Effector CD8-positive, alpha-beta T cell (primary cell): ENCODE measurements at places on chromosomes 7 and 10.

DNA sequence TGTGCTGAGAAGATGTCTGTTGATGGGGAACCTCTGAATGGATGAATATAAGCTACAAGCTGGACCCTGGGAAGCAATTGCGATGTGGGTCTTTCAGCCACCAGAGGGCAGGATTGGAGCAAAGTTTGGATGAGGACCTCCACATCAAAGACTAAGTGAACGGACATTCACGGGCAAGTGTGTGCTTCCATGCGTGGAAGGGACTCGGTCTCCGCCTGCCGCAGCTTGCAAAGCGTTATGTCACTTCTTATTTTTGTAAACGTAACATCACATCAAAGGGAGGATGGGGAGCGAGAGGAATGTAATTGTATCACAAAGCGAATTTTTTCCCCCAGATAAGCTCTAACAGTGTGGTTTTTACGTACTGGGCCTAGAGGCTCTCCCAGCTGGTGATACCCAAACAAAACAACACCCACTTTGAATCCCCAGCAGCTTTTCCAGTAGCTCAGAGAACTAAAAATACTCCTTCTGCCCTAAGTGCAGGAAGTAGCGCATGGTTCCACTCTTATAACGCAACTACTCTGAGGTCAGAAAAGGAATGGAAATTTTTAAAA, 65.0 kb downstream of the VWA2 start:
- DNase-seq = peak; percentile 39

DNA sequence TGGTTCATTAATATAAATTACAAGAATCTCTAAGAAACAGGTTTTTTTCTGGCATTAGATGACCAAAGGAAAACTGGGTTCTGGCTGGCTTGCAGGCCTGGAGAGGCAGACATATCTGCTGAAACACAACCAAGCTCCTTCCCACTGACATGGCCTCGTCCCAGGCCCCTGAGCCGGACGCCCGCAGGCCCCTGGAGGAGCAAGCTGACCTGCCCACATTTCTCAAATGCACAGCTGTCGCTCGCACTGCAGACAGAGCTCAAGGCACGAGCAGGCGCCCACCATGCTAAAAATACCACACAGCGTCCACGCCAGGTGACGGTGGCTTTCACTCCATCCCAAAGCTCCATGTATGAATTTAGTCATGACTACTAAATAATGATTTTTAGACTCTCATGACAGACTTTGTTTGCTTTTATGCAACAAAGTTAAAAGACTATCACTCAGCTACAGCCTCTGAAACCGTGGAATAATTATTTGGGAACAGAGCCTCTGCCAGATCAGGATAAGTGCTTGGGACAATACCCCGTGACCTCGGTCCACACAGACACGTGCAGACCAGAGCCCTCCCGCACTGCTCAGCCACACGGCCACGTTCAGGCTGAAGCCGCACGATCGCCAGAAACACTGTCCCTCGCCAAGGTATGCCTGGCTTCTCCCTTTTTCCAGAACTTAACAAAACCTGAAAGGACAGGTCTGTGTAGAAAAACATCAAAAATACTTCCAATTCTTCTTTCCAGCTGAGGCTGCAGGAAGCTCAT, 71.1 kb downstream of the DIP2C start:
- DNase-seq = no peak

GRCh38 chr10:117268258-117268657, 27.3 kb downstream of the SLC18A2 start:
- no peak for DNase-seq

DNA sequence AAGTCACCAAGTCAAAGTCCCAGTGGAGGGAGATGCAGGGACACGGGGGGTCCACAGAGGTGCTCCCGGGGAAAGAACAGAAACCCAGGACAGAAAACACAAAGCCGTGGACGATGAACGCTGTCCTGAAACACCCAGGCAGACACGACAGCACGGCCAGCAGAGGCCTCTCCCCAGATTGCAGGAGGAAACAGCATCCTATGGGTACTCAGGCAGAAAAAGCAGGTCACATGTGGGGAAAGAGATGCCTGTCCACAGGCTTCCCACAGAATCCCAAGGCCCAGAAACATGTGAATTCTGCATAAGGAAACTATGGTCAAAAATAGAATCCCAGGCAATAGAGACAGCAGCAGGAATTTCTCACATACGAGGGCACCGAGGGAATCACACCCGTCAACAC, 53.6 kb upstream of the ADGRA1 start:
- DNase-seq = no peak

DNA sequence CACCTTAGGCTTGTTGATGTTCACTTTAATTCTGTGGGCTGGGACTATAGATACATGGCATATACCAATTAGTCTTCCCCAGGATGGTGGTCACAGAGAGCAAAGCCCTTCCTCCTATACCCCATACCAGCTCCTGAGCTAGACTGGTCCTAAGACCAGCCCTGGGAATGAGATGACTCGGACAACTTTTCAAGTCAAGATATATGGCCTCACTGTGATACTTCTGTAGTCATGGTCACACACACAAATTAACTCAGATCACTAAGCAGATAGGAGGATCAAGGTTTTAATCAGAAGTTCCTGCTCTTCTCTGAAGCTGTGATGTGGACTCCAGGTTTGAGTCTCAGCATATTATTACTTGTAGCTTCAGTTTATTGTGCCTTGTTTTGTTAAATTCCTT, 53.1 kb downstream of the SLK start:
- DNase-seq = no peak

GRCh38 chr10:88289342-88289741, 293.8 kb downstream of the RNLS start:
- no peak for DNase-seq

DNA sequence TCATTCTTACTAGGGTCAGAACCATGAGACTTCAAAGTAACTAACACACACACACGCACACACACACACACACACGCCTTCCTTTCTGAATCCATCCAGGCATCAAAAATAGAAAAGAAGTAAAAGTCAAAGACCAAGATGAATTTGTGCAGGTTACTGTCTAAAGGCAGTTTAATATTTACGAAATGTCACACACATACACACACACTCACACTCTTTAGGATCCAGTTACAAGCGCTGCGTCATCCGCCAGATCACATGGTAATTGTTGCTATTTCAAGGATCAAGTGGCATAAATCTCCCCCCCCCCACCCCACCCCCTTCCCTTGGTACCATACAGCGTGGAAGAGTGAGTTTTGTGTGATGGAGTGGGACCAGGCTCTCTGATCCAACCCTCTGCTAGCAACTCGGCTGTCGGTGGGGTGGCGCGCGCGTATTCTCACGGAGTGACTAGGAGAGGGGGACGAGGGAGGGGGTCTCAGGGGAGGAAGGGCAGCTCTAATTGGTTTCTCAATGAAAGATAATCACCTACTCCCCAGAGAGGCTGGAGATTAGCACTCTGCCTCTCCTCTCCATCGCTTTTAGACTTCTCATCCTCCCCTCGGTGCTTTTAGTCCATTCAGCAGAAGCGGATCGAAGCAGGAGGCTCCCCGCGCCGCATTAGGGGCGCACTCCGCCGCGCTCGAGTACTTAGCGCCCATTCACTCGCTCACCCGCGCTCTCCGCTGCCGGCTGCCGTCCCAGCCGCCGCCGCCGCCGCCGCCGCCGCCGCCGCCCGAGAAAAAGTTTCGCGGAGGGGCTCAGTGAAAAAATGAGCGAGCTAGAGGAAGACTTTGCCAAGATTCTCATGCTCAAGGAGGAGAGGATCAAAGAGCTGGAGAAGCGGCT, 83.5 kb upstream of the PRKG1 start:
- DNase-seq = no peak

DNA sequence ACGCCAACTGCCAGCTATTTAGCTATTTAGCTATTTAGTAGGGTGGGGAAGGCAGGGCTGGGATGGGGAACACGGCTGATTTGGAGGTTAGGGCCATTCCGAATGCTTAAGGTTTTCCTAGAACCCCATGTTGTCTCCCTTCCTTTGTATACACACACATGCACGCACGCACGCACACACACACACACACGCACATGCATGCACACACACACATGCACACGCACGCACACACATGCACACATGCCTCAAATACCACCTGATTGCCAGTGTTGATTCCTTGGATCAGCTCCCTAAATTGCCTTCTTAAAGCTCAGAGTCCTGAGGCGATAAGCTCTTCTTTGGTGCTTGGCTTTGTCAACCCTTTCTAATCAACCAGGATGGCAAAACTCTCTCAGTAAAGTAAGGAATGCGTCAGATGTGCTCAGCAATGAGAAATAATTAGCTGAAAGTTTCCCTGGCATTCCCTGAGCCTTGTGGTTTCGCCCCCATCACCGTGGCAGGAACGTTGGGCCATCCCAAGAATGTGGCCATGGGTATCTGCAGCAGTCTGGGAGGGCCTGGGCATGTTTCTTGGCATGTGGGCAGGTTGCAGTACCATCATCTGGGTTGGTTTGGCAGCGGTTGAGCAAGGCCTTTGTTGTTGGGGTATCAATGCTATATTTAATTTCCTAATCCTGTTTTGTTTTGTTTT, 305.6 kb downstream of the LRMDA start:
- no peak for DNase-seq

DNA sequence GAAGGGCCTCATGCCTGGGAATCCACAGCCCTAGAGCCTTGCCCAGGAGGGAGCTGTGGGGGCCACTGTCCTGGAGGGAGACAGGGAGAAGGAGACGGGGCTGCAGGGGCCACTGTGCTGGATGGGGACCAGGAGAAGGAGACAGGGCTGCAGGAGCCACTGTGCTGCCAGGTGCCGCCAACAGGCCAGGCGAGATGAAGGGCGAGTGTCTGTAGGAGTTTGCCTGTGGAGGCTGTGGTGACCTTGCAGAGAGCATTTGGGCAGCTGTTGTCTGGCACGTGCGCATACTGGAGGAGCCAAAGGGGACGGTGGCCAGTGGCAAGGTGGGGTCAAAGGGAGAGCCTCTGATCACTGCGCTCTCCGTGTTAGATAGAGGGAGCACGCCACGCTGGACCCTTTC, 79.2 kb downstream of the NKX6-2 start:
- DNase-seq = no peak

DNA sequence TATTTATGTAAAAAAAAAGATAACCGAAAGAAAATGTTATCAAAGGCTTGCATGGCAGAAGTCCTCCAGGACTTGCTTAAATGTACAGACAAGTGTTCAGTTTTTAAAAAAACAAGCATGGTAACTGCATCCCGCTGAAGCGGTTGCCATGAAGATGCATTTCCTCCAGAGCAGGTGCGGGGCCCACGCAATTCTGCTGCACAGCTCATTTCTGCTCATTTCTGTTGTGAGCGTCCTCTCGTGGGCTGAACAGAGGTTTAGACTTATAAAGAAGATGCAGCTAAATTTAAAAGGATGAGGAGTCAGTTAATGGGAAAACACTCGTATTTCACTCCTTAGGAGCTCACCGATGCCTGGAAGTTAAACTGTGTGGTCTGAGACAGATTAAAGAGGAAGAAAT, 247.6 kb downstream of the DNAJB6 start:
- DNase-seq = no peak

- no peak for DNase-seq
These were observed 72.9 kb upstream of the NAMPT start for GRCh38 chr7:106357675-106358074.

GRCh38 chr7:74051629-74052410, 23.8 kb downstream of the ELN start:
- no peak for DNase-seq

GRCh38 chr7:29915481-29916215, 74.0 kb downstream of the SCRN1 start:
- DNase-seq = no peak

DNA sequence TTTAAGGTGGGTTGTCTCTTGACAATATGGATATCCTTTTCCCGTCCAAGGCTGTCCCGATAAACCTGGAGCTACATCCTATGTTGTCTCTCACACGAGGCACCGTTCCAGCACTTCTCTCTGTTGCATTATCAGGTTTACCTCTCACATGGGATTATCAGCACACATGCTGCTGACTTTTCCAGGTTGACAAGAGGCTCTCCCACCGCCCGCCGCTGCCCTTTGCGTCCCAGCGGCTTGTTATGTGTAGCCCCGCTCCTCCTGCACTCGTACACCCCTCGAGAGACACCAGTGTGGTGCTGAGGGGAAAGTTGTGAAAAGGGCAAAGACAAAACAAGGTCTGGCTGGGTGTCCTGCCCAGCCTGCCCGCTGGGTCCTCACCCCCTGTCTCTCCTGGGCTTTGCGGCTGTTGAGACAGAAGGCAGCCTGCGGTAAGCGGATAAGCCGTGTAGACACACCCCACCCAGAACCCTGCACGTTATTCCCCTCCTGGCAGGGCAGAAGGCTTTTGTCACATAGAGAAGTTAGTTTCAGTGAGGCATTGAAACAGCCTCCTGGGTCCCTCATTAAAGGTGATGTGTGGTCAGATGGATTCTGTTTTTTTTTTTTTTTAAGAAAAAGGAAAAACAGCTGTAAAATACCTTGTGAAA, 38.7 kb downstream of the UBE3C start:
- DNase-seq = no peak

DNA sequence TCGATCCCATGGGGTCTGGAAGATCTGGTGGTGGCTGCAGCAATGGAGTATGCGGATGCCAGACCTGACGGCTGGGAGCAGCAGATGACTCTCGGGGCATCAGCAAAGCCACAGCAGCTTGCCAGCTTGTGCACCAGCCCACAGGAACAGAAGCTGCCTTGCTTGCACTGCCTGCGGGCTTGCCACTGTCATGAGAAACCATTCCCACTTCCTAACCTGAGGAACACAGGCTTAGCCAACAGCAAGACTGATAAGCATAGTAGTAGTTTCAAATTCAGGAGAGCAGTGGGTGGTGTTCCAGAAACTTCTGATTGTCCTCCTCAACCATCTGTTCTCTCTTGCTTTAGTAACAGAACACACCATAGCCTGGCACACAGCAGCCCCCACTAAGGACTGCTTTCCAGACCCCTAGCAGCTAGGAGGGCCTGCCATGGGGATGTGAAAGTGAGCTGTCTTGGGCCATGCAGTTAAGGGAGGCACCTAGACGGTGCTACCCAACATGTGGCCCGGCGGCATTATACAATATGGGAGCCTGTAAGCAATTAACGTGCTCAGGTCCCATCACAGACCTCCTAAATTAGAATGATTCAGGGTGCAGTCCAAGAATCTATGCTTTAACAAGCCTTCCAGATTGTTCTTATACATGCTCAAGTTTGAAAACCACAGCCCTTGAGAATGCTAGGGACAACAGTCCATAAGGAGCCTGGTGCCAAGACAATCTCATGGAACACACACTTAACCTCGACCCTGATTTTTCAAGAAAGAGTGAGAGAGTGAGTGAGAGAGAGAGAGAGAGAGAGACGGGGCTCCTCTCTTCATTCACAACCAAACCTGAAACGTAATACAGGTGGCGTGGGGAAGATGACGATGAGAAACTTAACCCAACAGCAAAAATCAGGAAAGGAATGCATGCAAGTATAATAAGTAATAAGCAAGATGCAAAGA, 7.1 kb downstream of the ANXA11 start:
- DNase-seq = no peak

GRCh38 chr7:80106498-80107113, 28.0 kb upstream of the GNAI1 start:
- no peak for DNase-seq

GRCh38 chr10:119003572-119004289, 25.8 kb upstream of the NANOS1 start:
- no peak for DNase-seq
